ENCODE measurements at places on chromosomes 7 and 10.

DNA sequence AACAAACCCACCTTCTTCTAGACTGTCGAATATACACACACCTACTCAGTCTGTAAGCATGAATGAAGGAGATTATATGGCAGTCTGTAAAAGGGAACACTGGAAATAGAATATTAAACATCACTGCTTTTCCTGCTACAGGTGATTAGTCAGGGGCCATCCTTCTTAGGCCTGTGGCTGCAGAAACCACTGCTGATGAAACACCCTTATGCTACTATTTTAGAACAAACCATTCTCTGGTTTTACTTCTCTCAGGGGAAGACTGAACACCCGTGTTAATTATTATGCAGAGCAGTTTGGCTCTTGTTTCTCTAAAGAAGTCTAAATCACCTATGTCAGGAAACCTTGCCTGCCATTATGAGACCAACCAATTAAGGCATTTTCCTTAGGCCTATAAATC lies 351.1 kb upstream of the KLF6 start:
- DNase-seq = no peak

GRCh38 chr10:28790146-28790545 lies 112.8 kb downstream of the BAMBI start:
- DNase-seq = no peak

- no peak for DNase-seq
These were observed 139.9 kb downstream of the SKIDA1 start for GRCh38 chr10:21385536-21385935.

DNA sequence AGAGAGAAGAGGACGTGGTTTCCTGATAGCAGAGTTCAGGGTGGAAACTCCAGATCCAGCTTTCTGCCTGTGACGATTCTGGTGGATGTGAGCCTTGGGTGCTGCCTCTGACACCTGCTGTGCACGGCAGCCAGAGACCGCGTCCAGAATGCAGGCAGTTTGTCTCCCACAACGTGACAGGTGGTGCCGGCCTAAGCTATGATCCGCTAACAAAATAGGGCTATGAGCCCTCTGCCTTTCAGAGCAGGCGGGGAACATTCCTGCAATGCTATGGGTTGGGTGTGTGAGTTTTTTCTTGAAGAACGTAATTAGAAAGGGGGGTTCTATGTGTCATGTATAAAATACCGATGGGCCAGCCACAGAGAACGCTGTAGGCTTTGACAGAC lies 297.3 kb upstream of the PRKCQ start:
- DNase-seq = no peak

DNA sequence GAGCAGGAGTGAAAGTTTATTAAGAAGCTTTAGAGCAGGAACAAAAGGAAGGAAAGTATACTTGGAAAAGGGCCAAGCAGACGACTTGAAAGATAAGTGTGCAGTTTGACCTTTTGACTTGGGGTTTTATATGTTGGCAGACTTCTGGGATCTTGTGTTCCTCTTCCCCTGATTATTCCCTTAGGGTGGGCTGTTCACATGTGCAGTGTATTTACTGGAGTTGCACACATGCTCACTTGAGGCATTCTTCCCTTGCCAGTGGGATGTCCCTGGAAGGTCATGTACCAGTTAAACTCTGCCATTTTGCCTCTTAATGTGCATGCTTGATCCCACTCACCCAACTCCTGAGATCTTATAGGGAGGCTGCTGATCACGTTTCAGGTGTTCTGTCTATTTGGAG lies 23.4 kb upstream of the ARHGAP12 start:
- DNase-seq = no peak

DNA sequence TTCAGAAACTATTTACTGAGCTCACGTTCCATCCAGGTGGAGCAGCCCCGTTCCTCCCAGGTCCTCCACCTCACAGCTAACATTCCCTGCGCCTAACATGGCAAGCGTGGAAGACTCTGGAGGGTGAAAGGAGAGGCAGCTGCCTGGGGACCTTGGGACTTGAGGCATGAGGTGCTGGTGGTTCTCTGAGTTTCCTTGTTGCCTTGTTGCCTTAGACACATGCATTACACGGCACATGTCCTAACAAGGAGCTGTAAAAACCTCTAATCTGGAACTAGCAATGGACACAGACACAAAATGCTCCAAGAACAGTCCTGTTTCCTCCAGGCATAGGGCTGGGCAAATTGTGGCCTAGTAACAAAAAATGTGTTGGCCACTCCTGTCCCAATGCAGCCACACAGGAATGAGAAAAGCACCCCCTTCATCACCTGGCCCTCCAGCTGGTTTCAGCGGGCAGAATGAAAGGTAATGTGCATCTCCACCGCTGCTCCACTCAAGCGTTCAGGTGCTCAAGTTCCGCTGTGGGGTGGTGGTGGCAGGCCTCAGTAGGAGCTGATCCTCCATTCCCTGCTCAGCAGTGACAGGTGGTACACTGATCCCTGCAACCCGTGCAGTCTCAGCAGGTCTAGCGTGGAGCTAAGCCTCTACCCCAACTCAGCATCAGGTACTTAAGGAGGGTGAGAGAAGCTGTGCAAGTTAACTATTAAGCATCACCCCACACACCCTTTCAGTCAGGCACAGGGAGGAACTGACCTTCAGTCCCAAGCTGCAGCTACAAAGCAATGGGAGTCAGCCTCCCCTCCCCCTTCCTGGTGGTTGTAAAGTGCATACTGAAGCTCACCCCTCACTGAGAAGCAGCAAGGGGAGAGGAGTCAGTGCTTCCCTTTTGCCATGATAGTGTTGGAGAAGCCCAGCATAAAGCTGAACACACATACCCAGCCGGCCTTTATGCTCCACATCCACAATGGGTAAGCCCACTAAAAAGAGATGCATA lies 382.8 kb downstream of the SDK1 start:
- DNase-seq = no peak

- no peak for DNase-seq
These were observed 26.2 kb downstream of the MINDY4 start for GRCh38 chr7:30797176-30798040.

GRCh38 chr7:36692456-36692855 lies 31.8 kb downstream of the AOAH start:
- DNase-seq = no peak

- DNase-seq = no peak
These were observed 26.3 kb downstream of the DNMBP start for GRCh38 chr10:99983280-99983988.

- no peak for DNase-seq
These were observed 42.0 kb upstream of the NRP1 start for GRCh38 chr10:33376476-33376875.

DNA sequence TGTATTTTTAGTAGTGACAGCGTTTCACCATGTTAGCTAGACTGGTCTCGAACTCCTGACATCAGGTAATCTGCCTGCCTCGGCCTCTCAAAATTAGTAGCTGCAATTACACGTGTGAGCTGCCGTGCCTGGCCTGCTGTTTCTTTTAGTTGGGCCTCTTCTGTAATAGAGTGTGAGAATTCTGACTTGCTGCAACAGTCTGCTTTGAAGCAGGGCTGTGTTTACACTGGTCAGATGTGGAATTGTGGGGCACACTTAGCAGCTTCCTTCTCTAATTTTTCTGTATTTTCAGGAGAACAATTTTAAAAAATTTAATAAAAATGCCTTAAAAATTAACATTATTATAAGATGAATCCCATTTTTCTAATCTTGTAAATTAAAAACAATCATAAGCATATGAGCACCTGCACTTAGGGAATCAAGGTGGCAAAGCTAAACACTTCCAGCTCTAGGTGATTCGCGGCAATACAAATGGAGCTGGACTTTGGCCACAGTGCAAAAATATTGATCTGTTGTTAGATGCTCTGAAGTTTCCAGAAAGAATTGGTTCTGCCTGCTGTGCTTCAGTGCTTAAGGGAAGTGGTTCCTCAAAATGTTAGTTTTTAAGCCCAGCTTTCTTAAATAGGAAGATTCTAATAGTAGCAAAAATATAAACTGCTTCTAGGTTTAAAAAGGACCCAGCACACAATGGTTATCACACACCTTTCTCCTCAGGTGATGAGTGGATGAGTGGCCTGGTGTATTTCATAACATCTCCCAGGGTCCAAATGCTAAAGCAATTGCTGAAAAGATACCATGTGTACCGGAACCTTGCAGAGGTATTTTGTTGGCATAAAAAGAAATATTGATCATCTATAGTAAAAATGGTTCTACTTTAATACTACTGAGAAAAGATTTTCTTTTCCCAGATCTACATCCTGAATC lies 63.5 kb upstream of the ATRNL1 start:
- no peak for DNase-seq

- no peak for DNase-seq
These were observed 24.1 kb upstream of the ZNRF2 start for GRCh38 chr7:30260246-30260768.

DNA sequence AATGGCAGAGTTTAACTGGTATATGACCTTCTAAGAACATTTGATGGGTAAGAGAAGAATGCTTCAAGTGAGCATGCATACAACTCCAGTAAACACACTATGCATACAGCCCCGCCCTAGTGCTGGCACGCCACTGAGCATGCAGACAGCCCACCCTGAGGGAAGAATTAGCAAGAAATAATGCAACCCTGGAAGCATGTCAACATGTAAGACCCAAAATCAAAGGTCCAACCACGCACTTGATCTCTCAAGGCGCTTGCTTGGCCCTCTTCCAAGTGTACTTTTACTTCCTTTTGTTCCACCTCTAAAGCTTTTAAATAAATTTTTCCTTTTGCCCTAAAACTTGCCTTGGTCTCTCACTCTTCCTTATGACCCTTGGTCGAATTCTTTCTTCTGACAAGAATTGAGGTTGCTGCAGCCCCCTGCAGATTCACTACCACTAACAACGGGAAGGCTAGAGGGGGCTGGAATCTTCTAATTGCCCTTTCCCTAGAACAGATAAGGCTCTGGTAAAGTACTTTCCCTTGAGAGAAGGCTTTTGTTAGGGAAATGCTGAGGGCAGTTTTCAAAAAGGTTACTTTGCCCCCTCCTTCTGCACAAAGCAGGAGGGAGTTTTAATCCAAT lies 3.4 kb downstream of the FAM24B start:
- no peak for DNase-seq

- DNase-seq = no peak
These were observed 95.2 kb downstream of the PRPF18 start for GRCh38 chr10:13681960-13682359.

- DNase-seq = no peak
These were observed 149.6 kb downstream of the TCF7L2 start for GRCh38 chr10:113099431-113100183.

- DNase-seq = no peak
These were observed 619.6 kb downstream of the PARD3 start for GRCh38 chr10:34195364-34196057.

DNA sequence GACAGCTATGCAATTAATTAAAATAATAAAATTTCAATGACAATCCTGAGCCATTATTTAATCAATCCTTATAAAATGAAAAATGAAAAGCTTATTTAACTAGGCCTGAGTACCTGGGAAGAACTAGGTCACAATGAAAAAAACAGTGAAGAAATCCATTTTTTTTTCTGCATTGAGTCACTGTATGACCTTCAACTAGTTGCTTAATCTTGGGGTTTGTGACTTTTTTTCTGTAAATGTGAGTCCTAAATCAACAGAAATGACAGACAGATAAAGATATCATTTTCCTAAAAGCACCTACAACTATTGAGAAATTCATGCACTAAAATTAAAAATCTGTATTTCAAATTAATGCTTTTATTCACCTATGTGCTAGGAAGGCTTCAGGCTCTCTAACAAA lies 96.8 kb downstream of the TMEM26 start:
- no peak for DNase-seq

DNA sequence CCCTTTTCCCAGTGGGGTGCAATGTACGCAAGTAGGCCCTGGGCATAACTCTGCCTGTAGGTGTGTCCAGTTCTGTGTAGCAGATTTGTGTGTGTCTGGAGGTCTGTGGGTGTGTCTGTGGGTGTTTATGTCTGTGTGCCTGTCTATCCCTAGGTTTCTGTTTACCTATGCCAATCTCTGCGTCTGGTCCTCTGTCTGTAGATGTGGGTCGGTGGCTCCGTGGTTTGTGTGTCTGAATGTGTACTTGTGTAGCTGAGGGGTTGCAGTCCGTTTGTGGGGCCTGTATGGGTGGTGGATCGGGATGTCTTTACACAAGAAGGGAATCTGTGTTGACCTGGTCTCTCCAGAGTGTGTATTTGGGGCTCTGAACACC lies 932 bp downstream of the NYAP1 start:
- DNase-seq = no peak

- no peak for DNase-seq
These were observed 40.4 kb upstream of the AGMO start for GRCh38 chr7:15602236-15602635.

DNA sequence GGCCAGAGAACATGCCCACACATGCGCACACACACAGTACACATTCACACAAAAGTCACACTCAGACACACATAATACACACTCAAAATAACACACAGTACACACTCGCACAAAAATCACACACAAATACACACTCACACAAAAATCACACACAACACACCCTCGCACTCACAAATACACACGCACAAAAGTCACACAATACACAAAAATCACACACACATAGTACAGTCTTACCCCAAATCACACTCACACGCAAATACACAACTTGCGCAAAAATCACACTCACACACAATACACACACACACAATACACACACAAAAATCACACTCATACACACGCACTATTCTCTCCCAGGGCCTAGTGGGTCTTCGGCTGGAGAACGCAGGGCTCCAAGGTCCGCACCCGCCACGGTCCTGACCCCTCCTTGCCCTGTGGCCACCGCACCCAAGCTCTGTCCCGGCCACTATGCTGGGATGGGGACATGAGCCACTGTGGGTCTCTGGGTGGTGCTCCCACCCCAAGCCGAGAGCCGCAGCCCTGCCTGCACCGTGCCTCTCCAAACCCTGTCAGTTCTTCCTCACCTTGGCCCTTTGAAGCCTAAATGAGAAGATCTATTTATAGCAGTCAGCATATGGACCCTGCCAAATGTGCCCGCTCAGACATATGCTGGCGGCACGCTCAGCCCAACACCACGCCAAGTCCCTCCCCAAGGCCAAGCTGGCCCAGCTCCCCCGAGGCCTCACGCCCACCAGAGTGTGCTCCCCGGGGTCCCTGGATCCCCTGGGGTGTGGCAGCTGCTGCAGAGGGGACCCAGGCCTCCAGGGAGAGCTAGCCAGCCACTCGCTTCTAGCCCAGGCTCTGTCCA lies 55.9 kb downstream of the ELFN1 start:
- no peak for DNase-seq

- DNase-seq = no peak
These were observed 103.6 kb downstream of the MKLN1 start for GRCh38 chr7:131431289-131431688.

GRCh38 chr10:8071006-8071405 lies 16.5 kb downstream of the GATA3 start:
- DNase-seq = no peak

DNA sequence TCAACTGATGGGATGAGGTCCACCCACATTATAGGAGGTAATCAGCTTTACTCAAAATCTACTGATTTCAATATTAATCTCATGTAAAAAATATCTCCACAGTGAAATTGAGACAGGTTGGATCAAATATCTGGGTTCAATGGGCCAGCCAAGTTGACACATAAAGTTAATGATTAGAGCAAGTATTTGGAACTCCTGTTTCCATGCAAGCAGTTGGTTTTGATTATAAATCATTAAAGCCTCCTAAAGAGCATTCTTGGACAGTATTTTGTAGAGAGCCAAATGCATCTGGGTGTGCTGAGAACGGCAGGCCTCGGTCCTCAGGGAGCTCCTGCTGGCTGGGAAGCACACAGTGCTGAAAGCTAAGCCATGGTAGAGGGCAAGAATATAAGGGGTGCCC lies 126.9 kb upstream of the BTBD16 start:
- DNase-seq = no peak

GRCh38 chr10:13068484-13068883 lies 31.5 kb upstream of the OPTN start:
- no peak for DNase-seq
